Astrocyte (in vitro differentiated cells and primary cell): ENCODE measurements at places on chromosomes 2 and 18. TPM values are rescaled to one million over a fixed set of nuclear protein-coding genes. Genes with fewer than 3 reads are reported as not detected.

- DNase-seq, result peak; percentile 46
Observed at GRCh38 chr2:152546230-152546837, 170.9 kb downstream of the PRPF40A start.

Gene ANKRD29
- total RNA-seq, result 0.70 and 0.75 TPM in 2 replicates

DNA sequence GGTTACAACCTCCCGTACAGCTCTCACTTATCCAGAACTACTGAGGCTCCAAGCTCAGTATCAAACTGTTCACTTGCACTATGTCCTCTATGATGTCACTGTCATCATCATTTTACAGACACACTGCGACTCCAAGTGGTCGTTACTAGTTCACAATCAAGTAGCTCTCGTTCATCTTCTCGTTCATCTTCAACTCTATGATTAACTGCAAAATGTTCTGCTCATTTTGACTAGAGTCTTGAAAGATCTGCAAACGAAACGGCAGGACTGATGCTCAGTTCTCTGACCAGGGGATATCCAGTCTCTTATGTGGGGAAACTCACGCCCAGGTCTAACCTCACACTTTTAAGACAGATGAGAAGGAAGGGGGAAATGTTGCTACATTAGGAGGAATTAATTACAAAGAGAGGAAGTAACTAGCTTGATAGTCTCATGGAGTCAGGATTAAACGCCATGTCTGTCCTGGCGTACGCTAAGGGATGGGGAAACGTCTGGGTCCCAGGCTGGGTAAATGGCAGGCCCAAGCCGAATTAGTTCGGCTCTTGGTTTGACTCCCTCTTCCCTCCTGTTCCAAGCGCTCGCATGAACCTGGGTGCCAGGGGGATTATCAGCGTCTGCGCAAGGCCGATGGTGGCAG is 794 bp upstream of the CHCHD5 start:
- DNase-seq, result no peak

- DNase-seq, result no peak
Observed at GRCh38 chr2:2703172-2703571, 372.1 kb upstream of the MYT1L start.

Gene CAPN14
- total RNA-seq, result 0.12 and 0.14 TPM in 2 replicates

DNA sequence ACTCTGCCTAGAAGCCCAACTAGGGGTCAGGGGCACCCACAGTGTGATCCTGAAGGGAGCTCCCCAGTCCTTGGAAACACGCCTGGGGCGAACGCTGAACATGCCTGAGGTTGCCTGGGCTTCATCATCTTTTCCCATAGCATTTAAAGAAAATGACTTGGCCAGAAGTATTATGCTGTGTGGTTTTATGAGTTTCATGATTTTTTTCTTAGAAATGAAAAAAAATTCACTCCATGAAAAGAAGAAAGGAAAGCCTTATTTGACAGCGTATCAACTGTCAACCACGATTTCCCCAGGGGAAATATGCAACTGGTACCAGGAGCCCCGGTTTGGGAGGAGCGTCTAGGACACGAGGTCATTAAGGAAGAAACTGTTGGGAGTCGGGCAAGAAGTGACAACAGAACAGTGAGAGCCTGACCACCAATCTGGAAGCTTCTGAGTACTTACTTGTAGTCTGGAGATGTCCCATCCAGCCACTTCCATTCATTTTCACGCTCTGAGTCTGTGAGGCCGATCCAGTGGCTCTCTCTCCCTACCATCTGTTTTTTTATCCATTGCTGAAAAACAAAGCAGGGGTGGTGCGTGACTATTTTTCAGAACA is 63.5 kb upstream of the THOC1 start:
- DNase-seq, result peak; percentile 78

DNA sequence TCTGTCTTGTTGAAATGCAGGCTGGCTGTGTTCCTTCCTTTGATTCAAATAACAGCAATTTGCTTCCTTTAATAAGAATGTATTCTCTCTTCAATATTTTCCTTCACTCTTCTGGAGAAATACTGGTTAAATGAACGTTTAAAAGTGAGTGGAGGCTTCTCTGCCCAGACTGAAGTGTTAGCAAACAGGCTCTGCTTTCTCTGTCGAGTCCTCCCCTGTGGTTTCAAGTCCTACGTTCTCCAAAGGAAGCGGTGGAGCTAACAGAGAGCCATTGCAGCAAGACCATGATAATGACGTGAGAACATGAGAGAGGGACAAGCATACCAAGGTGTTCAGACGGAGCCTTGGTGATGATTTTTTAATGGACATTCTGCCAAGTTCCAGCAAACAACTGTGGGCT is 26.2 kb upstream of the PID1 start:
- no peak for DNase-seq

DNA sequence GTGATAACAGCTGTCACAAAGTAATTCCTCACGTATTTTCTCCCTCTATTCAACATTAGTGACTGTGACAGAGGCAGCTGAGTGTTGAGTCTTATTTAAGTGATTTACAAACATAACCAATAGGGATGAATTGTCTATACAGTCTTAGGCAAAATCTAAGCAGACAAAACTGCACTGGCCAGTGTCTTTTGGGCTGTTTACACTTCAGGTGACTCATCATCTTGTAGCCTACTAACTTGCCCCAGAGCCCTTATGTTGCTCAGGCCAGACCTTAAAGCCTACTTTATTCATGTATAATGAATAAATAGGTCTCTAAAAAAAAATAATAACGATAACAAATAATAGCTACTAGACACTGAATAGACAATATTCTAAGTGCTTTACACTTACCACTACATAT is 17.2 kb downstream of the THOC1 start:
- no peak for DNase-seq

- DNase-seq, result no peak
Observed at GRCh38 chr2:139175510-139175909, 395.3 kb upstream of the NXPH2 start.

- DNase-seq, result no peak
Observed at GRCh38 chr2:42663828-42664227, 95.4 kb downstream of the MTA3 start.

DNA sequence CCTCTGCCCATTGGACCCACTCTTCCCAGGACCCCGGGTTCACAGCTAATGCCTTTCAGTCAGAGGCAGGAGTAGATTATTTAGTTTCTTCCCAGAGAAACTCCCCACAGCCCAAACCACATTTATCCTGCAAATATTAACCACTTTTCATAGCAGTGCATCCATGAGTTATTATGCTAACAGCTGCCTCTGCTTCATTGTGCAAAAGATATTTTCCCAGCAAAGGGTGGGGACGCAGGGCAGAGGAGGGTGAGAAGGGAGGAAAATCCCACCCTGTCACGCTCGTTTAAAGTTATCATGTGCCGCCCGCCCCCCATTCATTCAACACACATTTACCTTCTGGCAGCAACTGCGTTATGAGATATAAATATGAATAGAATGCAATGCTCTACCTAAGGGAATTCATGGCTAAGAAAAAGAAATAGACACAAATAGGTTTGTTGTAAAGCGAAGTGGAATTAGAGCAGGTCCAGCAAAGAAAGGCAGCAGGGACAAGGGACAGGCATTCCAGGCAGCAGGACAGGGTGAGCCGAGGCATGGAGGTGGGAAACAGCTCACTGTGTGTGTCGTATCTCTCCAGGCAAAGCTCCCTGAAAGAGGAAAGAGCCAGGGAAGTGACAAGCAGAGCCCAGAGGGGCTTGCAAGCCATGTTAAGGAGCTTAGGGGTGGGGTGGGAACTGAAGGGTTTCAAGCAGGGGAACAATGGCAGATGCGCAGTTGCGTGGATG is 46.3 kb upstream of the LTBP1 start:
- no peak for DNase-seq

DNA sequence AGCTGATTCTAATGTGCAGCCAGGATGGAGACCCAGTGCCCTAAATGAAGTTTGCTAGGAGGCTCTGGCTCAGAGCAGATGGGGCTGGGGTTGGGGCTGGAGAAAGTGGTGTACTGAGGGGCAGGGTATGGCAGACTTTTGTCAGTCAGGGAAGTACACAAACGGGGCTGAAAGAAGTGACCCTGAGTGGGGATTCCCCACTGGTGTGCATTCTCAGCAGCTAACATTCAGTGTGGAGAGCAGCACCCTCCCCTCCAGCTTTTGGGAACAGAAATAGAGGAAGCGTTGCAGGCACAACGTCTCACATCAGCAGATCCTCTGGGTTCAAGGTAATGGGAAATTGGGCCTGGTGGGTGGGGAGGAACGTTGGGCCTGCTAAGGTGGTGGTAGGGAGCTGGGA is 89.1 kb upstream of the GCFC2 start:
- no peak for DNase-seq
